ENCODE measurements at places on chromosomes 1 and 21. TPM values are rescaled to one million over a fixed set of nuclear protein-coding genes. Genes with fewer than 3 reads are reported as not detected.

Gene AGBL4
- not detected for total RNA-seq

Gene LRRC38
- total RNA-seq = not detected

Gene NES
- total RNA-seq = 36.9 TPM

Gene OLIG2
- total RNA-seq = not detected

Gene COL11A1
- 0.17 TPM for total RNA-seq

Gene GALNT2
- total RNA-seq = 118 TPM

Gene LCE1C
- total RNA-seq = not detected

Gene TMOD4
- not detected for total RNA-seq

Gene RIMS3
- 5.5 TPM for total RNA-seq

Gene TBX15
- total RNA-seq = 0.42 TPM

GRCh38 chr1:150561254-150561973, 12.2 kb downstream of the ADAMTSL4 start:
- peak; percentile 98 for DNase-seq

- DNase-seq = no peak
These were observed 16.2 kb upstream of the CAPN9 start for GRCh38 chr1:230730977-230731376.

DNA sequence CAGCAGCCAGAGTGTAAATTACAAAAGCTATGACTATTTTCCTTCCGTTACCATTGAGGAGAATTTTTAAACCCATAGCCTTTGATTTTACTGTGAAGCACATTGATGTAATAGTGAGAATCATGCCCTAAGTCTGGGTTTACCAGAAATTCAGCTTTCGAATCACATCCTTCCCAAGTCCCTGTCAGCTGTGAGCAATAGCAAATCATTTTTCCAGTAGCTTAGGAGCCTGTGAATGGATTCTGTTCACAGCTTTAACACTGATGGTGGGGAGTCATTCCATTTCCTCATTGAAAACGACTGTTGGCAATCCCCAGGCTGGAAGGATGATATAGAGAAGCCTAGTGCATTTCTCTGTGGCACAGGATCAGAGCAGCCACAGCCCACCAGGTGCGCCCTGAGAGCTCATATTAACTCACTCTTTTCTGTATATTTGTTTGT, 82.2 kb upstream of the C1orf105 start:
- DNase-seq = no peak

GRCh38 chr1:155831279-155831976, 25.6 kb downstream of the GON4L start:
- peak; percentile 42 for DNase-seq

GRCh38 chr21:25506887-25507286, 100.4 kb downstream of the MRPL39 start:
- DNase-seq = no peak

DNA sequence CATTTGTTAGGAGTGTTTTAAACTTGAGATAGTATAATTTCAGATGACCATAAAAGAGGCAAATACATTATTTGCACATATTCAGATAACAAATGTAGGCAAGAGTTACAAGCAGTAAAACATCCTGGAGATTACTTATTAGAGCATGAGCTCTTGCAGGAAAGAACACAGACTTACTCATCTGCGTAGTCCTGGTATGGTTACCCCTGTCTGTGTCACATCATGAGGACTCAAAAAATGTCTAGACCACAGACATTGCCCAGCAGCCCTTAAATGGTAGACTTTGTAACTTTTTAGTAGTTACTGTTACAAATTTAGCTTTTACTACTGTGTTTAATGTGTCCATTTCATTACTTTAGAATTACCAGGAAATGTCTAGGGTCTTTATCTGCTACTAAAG, 12.8 kb downstream of the CACHD1 start:
- no peak for DNase-seq

DNA sequence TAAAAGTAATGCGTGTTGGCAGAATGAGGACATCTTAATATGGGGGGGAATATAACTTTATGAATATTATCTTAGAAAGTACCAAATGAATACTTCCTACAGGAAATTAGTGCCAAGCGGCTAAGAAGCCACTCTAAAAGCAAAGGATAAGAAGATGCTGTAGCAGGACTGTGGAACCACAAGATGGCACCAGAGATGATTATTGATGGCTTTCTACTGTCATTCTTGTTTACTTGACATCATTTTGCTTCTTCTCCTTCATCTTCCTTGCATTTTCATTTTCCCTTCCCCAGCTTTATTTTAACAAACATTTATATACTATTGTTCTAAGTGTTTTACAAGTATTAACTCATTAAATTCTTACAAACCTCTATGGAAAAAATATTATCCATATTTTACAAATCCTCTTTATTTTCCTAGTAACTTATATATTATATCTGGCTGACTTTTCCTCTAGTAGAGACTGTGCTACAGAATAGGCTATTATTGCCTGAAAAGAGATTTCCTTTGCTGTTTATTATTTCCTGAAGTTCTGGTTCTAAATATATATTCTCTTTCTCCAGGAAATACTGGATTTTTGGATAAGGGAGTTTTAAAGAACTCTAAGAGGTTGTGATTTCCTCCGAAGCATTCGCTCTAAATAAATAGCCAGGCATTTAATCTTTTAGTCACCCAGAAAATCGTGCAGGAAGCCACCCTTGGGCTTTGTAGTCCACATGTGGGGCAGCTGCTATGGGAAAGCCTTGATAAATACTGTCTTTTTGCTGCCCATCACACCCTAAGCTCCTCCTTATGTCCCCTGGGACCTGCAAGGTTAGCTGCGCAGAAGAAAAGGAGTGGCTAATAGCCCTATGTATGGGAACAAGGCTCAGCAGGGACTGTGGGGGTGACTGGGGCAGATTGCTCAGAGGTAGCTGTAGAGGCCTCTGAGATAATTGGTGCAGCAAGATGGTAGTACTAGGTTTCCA, 69.8 kb downstream of the TPR start:
- DNase-seq = no peak

GRCh38 chr1:227449051-227449450, 114.3 kb upstream of the ZNF678 start:
- DNase-seq = no peak

DNA sequence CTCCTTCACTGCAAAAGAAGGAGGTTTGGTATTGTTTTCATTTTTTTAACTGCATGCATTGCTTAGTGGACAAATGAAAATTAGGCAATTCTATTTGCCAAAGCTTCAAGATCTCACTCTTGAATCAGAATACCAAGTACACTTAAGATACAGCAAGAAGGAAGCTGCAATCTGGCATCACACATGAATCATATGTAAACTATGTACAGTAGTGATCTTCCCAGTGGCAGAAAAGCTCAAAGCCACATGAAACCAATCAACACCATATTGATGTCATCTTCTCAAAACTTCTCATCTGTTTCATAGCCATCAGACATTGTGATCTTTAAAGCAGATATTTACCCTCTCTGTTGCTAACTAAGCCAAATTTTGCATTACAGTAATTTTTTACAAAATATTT, 550.1 kb downstream of the LTN1 start:
- no peak for DNase-seq

- no peak for DNase-seq
These were observed 1.7 kb upstream of the EPS15 start for GRCh38 chr1:51520700-51521248.

DNA sequence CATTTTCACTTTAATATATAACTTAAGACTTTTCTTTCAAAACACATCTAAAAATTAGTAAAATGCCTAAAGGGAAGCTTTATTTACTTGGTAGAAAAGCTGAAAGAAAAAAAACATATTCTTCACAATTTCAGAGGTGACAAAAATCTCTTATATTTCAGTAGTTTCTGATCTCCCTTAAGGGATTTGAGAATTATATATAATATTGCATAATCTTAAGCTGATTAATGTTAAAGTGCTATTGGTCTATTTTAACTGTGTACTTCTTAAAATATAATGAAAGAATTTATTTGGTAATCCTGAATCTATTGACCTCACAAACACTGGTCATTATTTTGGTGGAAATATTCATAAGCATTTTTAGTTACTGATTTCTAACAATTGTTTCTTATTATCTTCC, 1.2 kb upstream of the VPS45 start:
- DNase-seq = no peak

- DNase-seq = no peak
These were observed 24.4 kb upstream of the AGBL4 start for GRCh38 chr1:50047916-50048694.

DNA sequence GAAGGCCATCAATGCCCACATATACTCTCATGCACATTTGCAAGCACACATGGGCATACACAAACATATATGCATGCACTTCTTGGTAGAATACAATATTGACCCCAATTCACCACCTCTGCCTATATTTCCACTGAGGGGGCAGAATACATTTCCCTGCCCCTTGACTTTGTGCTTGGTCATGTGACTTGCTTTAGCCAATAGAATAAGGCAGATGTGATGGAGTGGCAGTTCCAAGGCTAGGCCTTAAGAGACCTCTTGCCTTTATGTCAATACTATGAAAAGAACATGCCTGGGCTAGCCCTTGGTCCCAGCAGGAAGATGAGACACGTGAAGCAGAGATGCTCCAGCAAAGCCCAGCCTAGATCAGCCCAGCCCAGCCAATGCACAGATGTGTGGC, 66.0 kb upstream of the GRIK3 start:
- DNase-seq = no peak

DNA sequence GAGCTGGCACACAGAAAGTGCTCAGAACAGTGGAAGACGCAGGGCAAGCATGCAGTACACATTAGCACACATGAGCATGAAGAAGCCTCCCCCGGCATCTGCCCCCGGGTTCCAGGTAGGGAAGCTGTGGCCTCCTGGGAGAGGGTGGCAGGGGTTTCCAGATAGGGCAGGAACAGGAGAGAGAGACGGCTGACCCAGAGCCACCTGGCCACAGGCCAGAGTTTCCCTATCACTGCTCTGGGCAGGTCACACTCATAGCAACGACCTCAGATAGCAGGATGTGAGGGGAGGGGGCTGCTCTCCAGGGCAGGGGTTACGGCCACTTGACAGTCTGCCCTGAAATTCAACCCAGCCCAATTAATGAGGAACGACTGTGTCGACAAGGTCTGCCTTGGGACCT, 36.6 kb downstream of the GLIS1 start:
- no peak for DNase-seq

GRCh38 chr1:66764994-66765578, 12.8 kb downstream of the DYNLT5 start:
- DNase-seq = no peak

DNA sequence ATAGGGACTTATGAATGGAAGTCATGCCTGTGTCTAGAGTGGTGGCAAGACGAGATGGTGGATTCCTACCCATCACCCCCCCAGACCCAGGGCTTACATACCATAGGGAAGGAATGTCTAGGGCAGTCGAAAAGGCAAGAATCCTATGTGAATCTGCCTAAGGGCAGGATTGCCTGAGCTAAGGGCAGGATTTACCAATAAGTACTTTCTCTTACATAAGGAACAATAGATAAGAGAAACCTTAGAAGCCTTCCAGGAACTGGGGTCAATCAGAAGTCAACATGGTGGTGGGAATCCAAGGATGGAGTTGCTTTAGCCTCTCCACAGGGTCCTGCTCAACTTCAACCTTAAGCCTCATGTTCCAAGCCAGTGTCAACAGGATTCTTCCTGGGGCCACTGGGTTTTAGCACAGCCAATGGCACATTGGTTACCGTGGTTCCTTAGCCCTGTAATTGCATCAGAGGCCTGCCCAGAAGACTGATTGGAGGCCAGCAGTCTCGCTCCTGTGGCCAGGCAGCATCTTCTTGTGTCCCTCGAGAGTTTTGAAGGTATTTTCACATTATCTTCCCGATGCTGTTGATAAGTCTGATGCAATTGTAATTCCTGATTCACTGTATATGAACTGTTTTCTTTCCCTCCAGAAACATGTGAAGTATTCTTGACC, 20.7 kb downstream of the BACE2 start:
- DNase-seq = no peak

DNA sequence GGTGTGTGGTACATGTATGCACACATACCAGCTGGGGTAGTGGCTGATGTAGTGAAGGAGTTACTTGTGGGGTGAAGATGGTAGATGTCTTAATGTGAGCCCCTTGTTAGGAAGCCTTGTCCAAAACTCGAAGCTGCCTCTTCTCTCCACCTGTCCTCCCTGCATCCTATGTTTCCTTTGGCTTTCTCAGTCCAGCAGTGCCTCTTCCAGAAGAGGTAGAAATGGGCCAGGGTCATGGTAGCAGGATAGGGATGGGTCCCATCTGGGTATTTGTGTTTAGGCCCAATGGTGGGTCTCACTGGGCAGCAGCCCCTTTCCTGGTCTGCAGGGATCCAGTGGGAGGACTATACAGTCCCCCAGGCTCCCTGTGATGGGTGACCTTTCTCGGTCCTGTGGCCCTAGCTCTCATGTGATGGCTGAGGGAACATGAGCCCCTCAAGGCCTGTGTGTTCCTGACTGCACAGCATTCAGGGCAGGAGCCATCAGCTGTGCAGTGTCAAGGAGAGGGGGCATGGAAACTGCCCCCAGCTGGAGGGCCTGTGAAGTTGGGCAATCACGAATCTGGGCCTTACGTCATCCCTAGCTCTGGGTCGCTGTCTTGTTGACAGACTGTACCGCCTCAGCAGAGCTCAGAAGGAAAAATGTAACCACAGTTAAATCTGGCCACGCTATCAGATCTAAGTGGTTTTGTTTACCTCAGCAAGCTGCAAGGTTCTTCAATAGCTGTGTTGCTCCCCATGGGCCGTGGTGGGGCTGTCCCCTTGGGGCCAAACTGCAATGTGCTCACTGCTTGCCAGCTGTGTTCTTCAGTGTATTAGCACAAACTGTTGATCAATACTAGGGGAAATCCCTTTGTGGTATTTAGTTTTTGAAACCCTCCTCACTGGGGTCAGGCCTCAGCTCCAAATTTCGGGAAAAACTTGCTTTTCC, 82.7 kb downstream of the NOS1AP start:
- no peak for DNase-seq

DNA sequence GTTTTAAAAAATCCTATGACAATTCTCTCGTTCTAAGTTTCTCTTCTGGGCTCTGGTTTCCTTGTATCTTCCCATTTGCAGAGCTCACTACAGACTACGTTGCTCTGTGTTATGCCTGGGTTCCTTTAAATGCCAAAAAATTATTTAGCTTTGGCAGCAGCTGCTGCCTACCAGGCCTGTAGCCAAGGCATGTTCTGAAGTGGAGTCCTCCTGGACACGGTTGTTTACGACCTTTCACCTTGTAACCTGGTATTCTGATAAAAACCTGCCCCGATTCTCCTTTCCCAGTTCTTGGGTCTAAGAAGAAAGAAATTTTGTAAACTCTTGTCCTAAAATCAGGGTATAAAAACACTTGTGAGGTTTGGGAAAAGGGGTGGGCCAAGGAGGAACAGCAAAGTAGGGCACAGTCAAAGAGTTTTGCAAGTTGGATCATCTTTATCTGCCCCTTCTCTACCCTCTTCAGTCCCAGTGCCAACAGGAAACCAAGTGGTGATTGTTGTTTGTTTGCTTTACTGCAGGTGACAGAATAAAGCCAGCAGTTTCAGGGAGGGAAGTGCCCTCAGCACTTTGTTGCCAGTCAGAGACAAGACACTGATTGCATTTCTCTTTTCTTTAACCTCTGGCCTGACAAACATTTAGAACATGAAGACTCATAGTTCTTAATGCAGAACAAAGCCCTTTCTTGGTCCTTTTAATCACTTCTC, 3.1 kb upstream of the TXNIP start:
- DNase-seq = no peak

DNA sequence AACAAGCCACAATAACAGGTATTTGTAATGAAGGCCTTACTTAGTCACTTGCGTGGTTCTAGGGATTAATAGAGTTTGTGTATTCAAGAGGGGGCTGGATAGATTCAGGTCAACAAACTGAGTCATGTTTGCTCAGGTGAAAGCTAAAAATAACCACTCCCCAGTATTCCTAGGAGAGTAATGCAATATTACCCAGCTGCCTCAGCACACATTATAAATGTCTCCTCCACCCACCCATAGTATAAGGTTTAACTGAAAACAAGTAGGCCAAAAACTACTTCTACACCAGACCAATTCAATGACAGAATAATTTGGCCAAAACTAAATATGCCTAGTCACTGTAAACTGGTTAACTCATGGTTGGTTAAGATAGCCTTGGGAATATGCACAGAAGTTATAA, 34.4 kb downstream of the WLS start:
- no peak for DNase-seq

Data from esophagus muscularis mucosa (tissue), 4 donors.